ENCODE measurements at places on chromosomes 1 and 21.

- no peak for DNase-seq
Observed at GRCh38 chr1:162709870-162710269, 77.6 kb downstream of the DDR2 start.

- DNase-seq = no peak
Observed at GRCh38 chr1:92299477-92300150, 755 bp downstream of the RPAP2 start.

GRCh38 chr1:15684468-15685291, 560 bp downstream of the PLEKHM2 start:
- peak; percentile 35 for DNase-seq

DNA sequence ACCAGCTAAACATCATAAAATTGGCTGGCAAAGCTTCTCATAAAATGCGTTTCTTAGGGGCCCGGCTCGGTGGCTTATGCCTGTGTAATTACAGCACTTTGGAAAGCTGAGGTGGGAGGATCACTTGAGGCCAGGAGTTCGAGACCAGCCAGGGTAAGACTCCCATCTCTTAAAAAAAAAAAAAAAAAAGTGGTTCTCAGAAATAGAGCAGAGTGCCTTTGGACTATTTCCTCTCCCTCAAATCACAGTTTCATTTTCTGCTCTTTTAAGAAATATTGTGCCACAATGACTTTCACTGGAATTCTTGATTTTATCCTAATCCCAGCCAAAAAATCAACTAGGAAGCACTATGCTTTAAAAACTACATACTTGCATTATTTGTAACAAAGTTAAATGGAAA, 13.3 kb downstream of the HSF2BP start:
- DNase-seq = no peak

- DNase-seq = no peak
Observed at GRCh38 chr1:165455111-165455510, 10.2 kb upstream of the RXRG start.

DNA sequence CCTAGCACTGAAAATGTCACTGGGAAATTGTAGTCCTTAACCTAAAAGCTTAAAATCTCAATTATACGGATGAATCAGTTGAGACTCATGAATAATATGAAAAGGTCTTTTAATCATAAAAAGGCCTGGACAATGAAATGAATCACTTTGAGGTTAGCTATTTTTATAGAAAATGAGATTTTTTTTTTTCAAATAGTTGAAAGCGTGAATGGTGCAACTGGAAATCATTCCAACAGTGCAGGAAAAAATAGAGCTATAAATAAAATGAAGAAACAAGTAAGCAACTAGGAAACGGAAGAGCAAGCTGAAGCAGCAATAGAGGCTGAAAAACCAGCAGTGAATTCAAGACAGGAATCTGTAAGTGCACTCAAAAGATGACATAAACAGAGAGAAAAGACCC, 142.9 kb downstream of the BACH1 start:
- DNase-seq = no peak

DNA sequence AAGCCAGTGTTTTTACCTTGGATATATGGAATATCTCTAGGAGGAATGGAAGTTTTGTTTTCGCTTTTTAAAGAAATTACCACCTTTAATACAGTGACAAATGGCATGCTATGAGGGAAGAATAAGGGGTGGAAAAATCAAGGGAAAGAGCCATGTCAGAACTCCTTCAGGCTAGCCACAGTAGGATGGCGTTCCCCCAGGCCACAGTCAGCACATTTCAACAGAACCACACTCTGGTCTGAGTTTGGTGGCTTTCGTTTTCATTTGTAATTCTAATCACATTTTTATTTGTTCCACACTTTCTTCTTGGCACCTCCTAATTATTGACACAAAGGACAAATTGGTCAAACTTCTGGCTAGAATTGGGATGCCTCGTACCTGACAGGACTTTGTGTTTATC, 60.3 kb upstream of the RCOR3 start:
- DNase-seq = no peak

- DNase-seq = no peak
Observed at GRCh38 chr1:10515301-10515975, 40.7 kb downstream of the PEX14 start.

GRCh38 chr1:79633456-79633855, 626.9 kb upstream of the ADGRL4 start:
- no peak for DNase-seq

DNA sequence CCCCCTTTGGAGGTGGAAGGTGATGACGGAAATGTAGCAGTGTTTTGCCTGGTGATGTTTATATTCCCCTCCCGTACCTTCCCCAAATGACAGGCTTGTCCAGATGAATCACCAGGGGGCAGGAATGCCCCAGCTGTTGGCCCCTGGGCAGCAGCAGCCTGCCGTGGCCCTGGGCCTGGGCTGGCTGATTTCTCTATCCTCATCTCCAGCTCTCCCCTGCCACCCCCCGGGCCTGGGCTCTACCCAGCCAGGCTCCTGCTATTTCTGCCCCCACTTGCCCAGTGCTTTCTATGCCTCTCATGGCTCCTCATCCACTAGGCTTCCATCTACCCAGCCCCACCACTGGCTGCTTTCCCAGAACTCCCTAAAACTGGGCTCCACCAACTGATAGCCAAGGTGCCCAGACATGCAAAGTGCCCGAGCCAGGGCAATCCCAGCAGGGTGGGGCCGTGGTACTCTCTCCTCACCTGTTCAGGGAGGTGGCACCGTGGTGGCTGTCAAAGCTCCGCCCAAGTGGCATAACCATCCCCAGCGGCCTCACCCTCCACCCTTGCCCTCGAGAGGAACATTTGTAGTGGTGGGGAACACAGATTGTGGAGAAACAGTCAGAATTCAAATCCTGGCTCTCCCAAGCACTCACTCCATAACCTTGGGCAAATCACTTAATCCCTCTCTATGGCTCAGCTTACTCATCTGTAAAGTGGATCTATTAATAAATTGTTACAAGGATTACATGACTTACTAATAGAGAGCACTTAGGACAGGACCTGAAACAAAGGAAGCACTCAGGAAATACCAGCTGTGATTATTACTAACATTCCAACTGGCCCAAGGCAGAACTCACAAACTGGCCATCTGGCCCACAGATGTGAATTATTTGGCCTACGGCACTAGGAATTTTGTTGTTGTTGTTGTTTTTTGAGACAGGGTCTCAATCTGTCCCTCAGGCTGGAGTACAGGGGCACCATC, 12.8 kb upstream of the ECE1 start:
- no peak for DNase-seq

- no peak for DNase-seq
Observed at GRCh38 chr1:242056988-242057744, 58.3 kb upstream of the MAP1LC3C start.

DNA sequence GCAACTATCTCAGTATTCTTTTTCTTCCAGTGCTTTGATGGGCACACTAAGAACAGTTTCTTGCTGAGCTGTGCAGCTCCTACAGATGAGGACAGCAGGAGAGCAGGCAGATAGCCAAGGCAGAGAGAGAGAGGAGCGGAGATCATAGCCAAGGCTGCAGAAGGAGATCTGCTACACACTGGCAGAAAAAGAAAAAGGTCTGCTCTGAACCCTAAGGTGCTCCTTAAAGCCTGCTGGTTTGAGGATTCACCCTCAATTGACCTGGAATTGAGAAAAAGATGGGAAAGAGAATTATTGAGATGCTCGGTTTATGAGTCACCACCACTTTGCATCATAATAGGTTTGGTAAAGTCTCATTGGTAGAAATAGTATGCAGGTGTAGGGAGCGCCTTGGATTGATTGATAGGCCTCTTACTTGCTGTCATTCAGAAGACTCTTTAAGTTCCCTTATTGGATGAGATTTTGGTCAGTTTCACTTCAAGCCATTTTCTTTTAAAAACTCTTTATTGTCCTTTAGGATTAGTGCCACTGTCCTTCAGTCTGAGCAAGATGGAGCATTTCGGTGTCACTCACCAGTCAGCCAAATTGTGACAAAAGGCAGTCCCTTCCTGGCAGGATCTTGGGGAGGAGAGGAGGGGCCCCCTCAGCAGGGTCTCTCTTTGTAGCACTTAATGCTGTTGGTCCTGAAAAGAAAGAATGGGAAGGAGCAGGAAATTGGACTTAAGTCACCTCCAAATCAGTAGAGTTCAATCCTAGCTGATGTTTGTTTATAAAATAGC, 685.0 kb downstream of the ADGRL2 start:
- DNase-seq = no peak

GRCh38 chr1:95171270-95172245, 54.4 kb downstream of the TLCD4 start:
- no peak for DNase-seq

DNA sequence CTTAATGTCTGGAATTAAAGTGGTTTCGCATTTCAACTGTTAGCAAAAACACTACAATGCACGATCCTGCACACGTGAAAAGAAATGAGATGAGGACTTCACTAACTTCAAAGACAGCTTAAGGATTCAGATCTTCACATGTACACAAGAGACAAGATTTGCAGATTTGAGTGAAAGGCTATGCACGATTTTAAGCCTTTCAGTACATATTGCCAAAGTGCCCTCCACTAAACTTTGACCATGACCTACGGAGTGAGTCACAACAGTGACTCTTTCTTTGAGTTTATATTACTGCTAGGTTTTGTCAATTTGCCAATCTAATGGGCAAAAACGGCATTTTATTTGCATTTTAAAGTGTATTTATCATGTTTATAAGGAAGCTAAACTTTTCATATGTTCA, 41.2 kb upstream of the CR1L start:
- no peak for DNase-seq

GRCh38 chr1:170664828-170665612, 1.1 kb downstream of the PRRX1 start:
- no peak for DNase-seq

- no peak for DNase-seq
Observed at GRCh38 chr1:241591317-241591716, 48.9 kb downstream of the CHML start.

- no peak for DNase-seq
Observed at GRCh38 chr1:79128722-79129121, 122.2 kb upstream of the ADGRL4 start.

DNA sequence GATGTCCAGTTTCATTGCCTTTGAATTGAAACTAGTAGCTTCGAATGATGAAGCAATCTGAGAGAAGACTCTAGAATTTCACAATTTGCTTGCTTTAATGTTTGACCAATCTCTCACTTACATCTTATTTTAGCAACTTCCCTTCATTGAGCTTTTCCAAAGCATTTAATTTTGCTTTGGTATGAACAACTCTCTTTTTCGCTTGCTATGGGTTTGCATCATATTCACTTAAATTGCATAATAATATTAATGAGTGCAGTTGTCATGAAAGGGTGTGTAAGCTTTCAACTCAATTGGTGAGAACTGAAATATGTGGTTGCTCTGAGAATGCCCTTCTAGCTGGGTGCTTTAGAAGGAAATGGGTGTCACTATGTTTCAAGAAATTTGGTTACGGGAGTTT, 309.2 kb downstream of the HLX start:
- no peak for DNase-seq

DNA sequence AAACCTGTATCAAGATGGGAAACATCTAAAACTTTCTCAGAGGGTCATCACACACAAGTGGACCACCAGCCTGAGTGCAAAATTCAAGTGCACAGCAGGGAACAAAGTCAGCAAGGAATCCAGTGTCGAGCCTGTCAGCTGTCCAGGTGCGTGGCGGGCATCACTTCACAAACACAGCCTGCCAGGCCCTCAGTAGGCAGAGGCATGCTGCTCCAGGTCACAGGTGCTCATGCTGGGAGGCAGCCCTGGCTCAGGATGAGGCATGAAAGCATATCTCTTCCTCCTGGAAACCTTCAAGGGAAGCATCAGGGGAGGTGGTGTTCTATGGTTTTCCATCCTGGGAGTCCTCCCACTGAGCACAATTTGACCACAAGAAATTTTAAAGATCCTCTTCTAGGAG, 6.3 kb downstream of the CD2 start:
- DNase-seq = no peak

GRCh38 chr1:18547460-18547859, 66.7 kb downstream of the KLHDC7A start:
- no peak for DNase-seq

GRCh38 chr21:45736690-45737484, 93.4 kb downstream of the PCBP3 start:
- DNase-seq = no peak

GRCh38 chr1:173669491-173669941, at the start of gene ANKRD45:
TSS of gene ANKRD45 (minus strand) at chr1:173669851. CDS start at chr1:173659418, 10,433 bp downstream.
- peak; percentile 12 for DNase-seq

DNA sequence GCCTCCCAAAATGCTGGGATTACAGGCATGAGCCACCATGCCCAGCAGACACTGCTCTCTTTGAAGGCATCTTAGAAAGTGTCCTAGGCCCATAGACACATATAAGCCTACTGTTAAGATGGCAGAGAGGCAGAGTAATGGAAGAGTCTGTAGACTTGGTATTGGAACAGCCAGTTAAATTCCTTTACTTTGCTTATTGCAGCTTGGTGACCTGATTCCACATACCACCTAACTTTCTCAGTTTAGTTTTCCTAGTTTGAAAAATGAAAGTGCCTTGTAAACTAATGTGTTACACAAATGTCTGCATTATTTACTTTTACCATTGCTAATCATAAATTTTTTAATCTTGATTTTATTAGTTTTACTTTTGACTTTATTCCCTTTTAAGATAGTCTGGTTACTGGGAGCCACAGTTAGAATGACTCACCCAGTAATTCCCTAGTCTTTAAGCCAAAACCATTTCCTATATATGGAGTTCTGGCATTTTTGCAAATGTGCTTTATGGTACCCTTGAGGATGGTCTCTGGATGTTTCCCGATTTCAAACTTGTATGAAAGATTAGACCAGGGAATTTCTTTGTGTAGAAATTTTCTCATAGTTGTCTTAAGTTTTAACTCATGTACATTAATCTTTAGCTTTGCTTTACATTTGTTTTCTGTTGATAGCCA, 6.4 kb downstream of the SMAP2 start:
- no peak for DNase-seq

Measured in activated CD4-positive, alpha-beta T cell treated with anti-CD3 and anti-CD28 coated beads, Interleukin-2, amount 50 U/mL, for 16 hours (primary cell).